ENCODE measurements at places on chromosomes 6 and 20.
A peak's percentile ranks its signal among the peaks of the same experiment; 100 is the strongest.

DNA sequence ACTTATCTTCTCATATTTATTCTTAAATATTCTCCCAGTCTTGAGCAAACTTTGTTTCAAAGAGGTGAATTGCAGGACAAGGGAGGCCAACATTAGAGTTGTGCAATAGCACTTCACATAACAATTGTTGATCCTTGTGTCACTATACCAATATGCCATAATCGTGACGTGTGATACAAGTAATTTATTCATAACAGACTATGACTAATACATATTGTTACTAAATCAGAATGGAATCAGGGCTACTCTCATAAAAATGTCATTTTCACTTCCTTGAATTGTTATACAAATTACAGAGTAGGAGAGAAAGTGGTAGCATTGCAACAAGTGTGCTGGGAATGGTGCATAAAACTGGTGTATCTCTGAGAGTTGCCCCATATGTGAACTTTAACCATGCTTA is 37.2 kb upstream of the PLCB1 start:
- DNase-seq, result peak; percentile 55

GRCh38 chr6:167285077-167285770 is 5.9 kb upstream of the UNC93A start:
- DNase-seq, result no peak

DNA sequence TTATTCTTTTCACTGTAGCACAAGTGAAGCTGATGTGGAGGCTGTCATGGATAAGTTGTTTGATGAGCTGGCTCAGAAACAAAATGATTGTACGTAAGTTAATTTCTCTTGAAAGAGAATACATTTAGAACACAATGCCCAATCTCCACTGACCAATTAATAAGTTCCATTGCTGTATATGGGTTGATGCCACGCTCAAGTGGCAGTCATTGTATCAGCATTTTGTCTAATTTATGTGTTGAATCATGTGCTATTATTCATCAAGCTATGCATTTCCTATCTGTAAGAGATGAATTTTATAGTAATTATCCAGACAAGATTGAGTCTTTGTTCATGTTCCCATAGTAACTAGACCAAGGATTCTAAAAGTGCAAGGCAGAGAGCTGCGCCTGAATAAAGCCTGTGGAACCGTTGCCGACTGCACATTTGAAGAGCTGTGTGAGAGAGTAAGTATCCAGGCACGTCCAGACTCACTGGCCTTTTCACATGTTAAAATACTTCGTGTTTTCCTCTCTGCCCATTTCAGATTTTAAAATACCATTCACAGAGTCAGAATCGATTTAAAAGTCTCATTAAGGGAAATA is 83.8 kb upstream of the FOXO3 start:
- peak; percentile 68 for DNase-seq

DNA sequence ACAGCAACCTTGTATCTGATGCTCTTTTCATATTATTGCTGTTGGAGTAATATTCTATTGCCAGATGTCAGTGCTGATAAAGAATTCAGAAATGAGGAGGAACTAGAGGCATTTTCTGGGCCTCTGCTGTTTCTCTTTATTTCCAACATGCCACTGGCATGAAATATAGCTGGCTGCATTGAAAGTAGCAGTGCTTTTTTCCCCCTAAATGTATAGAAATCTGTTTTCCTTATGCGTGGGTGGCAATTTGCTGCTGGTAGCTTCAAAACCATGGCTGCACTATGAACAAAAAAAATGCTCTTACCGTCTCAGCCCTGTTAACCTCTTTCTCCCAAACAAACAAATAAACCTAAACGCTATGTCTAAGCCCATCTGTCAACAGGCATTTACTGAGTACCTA is 442.3 kb upstream of the AGPAT4 start:
- DNase-seq, result no peak

DNA sequence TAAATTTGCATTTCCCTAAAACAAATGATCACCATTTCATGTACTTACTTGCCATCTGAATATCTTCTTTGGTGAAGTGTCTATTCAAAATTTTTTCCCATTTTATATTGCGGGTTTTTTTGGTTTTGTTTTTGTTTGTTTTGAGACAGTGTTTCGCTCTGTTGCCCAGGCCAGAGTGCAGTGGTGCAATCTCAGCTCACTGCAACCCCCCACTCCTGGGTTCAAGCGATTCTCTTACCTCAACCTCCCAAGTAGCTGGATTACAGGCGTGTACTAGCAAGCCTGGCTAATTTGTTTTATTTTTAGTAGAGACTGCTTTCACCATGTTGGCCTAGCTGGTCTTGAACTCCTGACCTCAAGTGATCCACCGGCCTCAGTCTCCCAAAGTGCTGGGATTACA is 9.1 kb upstream of the REPS1 start:
- no peak for DNase-seq

DNA sequence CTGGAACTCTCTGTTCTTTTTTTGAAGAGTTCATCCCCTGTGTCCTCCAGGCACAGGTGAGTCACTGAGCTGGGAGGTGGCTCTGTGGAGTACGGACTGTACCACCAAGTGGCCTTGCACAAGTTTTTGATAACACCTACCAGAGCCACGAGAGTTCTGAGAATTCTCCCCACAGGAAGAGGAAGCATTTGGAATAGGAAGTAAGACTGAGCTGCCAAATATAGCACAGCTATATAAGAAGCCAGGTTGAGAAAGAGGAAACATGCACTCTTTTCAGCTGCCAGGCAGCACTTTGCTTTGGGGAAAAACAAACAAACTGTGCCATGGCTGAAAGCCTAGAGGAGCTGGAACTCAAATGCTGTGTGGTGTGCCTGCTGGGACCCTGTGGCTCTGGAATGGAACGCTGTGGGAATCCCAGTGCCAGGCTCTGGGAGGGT is 70.8 kb upstream of the RIPOR2 start:
- DNase-seq, result peak; percentile 77

Data from NCI-H69 (cell line).